Kidney (tissue), 22 donors: ENCODE measurements at places on chromosomes 5 and 9.

DNA sequence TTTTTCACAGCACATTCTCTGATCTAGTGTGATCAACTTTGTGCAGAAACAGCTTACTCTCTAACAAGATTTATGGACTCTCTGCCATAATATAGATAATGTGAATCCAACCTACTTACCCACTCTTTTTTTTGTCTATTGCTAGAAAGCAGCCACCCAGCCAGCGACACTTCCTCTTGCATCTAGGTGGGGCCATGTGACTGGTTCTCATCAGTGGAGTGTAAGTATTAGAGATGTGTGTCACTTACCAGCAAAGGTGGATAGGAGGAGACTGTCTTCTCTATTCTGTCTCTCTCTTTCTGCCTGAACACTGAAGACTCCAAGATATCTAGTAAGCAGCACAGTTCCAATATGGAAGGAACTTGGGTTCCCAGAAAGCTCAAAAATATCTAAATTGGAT, 174.8 kb downstream of the MCTP1 start:
- DNase-seq, result no peak

DNA sequence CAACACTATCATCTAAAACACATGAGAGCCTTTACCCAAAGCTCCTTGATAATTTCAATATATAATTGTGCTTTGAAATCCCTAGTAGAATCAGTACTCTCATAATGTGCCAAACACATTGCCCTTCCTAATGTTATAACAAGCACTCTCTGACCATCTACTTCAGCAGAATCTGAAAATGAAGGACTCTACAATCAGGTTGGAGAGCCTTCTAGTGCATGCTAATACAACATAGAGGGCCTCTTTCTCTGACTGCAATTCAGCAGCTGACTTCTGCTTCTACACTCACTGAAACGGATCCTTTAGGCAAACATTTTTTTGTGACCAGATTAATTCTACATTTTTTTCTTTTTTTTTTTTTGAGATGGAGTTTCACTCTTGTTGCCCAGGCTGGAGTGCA, 155.6 kb downstream of the EPB41L4A start:
- no peak for DNase-seq

DNA sequence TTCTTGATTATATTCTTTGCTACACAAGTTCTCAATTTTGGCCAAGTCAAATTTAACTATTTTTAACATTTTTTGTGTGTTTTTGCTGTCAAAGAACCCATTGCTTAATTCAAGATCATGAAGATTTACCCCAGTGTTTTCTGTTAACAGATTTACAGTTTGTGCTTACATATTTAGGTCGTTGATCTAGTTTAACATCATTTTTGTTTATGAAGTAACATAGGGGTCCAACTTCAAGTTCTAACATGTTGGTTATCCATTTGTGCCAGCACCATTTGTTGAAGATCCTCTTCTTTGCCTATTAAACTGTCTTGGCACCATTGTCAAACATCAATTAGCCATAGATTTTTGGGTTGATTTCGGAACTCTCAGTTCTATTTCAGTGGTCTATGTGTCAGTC, 71.0 kb downstream of the CCDC192 start:
- no peak for DNase-seq

- no peak for DNase-seq
Measured at GRCh38 chr5:100694100-100694499, 158.9 kb downstream of the FAM174A start.
